Common myeloid progenitor, CD34-positive (primary cell): ENCODE measurements at places on chromosomes 3 and 15.

DNA sequence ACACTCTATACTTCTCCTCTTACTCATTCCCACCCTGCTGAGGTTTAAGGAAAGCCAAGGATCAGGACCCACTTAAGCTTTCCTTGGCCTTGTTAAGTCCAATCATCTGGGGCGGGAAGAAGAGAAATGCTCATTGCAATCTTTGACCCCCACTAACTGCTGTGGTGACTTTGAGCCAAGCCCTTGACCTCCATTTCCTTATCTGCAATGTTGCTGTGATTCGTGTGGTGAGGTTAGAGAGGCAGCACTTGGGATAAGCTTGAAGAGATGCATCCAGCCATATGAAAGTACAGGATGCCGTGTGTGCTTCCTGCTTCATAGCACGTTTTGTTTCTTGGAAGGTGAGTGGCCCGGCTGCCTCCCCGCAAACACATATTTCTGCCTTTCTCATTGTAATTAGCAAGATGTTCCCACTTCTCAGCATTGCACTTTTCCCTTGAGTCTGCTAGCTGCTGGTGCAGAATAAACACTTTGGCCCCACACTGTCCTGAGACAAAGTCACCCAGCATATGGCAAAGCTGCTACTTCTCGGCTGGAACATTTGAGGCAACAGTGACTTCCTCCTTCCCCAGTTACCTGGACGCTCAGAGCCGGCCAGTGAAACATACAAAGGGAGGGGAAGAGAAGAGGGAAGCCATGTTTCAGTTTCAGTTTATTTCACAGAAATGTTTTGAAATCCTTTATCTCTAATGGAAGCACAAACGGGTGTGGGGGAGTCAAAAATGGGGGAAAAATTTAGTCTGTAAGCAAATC lies 10.5 kb upstream of the NUDT16 start:
- peak; percentile 24 for DNase-seq

DNA sequence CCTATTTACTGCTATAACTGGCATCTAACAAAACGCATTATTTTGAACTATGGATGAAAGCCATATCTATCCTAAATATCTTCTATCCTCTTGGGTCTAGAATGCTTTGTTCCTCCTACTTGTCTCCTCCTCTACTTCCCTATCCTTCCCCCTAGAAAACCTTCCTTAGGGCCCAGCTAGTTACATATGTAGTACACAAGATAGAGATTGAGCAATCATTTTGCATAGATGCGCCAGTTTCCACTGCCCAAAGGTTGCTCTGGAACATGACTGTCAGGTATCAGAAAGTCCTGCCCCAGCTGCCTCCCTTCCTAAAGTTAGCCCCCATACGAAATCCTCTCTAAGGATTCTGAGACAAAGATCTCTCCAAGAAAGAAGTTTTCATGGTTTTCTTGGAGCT lies 55.1 kb downstream of the GPR160 start:
- no peak for DNase-seq

- DNase-seq: no peak
These were observed 946.7 kb downstream of the ZPLD1 start for GRCh38 chr3:103381296-103382079.

GRCh38 chr3:47996440-47996839 lies 19.8 kb downstream of the MAP4 start:
- no peak for DNase-seq

DNA sequence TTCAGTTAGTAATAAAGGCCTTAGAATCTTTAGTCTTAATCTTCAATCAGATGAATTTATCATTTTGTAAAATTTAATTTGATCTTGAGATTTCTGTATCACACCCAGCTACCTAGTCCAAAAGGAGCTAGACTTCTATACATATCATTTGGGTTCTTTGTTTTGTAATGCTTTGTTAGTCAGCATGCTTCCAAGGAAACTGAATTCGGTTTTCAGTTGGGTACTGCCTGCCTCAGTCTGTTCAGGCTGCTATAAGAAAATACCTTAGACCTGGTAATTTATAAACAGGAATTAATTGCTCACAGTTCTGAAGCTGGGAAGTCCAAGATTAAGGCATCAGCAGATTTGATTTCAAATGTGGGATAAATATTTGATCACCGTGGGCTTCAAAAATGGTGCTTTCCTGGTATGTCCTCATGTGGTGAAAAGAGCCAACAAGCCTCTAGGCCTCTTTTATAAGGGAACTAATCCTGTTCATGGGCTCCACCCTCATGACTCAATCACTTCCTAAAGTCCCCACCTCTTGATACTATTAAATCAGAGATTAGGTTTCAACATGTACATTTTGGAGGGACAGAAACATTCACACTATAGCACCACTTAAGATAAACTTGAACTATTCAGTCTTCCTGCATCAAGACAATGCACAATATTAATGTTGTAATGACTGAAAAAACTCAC lies 800.7 kb downstream of the NAALADL2 start:
- DNase-seq: no peak

- DNase-seq: no peak
These were observed 171.6 kb downstream of the CD47 start for GRCh38 chr3:107919239-107919638.

- DNase-seq: peak; percentile 27
These were observed 181.4 kb upstream of the BCL6 start for GRCh38 chr3:187926620-187927019.

DNA sequence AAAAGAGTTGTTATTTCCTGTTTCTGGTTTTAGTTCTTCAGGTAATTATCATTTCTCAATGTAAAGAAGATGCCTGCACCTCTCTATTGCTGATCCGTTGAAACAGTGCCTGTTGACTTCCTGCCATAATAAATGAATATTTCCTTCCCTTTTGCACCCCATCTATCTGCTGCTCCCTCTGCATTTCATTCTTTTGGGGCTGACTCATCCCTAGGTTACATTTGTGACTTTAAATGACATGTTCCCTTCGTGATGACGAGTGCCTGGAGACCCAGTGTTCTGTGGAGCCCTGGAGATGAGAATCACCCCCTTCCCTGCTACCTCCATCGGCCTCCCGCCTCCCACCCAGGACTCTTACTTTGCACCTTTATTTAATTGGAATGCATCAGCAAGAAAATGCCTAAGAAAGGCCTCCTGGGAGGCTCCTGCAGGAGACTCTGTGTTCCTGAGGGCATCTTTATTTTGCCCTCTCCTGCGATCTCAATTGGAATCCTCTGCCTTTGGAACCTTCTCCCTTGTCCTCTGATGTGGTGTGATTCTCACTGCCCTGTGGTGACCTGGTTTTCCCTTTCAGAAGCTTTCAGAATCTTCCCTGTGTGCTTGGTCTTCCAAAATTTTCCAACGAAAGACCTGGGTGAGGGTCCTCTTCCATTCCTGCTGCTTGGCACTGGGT lies 13.7 kb downstream of the LRRK1 start:
- DNase-seq: no peak

GRCh38 chr3:119468041-119468440 lies 722 bp upstream of the POGLUT1 start:
- no peak for DNase-seq

DNA sequence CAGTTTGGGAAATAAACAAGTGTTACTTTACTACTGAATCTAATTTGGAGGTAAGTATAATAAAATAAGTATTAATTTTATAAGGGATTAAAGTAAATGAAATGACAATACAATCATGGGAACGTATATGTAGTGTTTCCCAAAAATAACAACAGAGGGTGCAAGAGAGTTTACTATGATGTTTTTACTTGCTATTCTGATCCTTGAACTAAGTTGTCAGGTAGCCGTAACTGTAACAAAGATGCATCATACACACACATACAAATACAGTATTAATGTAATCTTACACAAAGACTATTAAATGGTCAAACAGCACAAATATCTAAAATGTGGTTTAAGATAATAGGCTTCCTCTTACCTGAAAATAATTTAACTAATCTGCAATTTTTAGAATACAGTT lies 311.4 kb downstream of the TBC1D5 start:
- DNase-seq: peak; percentile 66

DNA sequence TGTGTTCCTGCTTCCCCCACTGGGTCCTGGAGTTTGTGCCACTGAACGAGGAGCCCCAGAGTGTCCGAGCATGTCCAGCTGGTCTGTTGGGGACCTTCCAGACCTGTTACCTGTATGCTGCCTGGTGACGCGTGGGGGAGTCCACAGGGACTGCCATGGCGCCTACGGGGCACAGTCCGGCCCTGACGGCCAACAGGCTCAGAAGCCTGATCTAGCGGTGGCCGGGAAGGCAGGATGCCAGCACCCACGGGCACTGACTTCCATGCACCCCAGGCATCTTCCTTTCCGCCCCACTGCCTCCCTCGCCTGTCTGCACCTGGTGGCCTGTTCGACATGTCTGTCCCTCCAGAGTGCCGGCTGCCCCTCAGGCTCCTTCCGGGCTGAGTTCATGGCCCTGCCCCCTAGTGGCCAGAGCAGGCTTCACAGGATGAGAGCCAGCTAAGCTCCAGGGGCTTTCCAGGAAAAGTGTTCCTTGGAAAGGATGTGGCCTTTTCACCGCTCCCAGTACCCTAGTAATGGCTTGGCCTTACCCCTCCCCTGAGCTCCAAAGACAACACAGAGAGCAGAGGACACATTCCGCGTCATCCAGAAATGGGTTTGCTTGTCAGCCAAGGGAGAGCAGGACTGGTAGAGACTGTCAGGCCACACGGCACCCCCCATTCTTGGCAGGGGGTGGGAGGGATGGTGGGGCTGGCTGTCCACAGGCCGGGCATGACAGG lies 35.7 kb downstream of the NGRN start:
- peak; percentile 55 for DNase-seq

DNA sequence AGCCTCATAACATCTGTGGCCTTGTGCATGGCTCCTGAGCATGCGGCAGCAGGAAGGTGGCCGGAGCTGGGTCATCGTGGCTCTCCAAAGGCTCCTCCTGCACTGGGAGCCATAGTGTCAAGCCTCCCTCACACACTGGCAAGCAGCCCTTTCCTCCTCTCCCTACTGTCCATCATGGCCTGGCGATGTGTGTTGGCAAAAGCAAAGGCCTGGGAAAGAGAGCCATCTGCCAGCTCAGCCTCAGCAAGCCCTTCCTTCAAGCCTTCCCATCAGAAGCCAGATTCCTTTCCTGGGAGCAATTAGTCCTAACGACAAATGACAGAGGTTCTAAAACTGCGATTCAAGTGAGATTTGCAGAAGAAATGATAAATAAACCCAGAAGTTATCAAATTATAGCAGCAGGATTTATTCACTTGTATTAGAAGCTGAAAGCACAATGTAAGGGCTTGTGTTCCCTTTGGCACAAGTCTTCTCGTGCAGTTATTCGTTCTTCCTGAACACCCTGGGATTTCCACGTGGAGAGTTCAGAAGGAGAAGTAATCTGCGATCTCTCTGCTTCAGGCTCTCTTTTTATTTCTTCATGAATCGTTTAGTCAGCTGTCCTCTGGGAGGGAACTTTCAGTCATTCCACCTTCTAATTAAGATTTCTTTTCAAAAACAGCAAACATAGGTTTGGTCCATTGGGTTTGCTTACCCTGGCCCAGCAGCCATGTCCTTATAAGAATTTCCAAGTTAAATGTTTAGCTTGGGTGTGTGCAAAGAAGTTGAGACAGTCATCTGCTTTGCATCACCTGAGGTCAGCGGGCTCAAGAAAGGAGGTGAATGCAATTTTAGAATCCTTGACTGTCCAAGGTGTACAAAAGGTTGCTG lies 110.3 kb upstream of the TMC3 start:
- no peak for DNase-seq

GRCh38 chr3:37181756-37182155 lies 7.4 kb upstream of the LRRFIP2 start:
- DNase-seq: no peak

GRCh38 chr3:194386066-194386465 lies 13.0 kb downstream of the GP5 start:
- no peak for DNase-seq

GRCh38 chr3:107641572-107642307 lies 119.0 kb downstream of the BBX start:
- no peak for DNase-seq

GRCh38 chr15:74468341-74469032 lies 7.5 kb upstream of the UBL7 start:
- no peak for DNase-seq

GRCh38 chr15:58738046-58738707 lies 11.3 kb downstream of the ADAM10 start:
- peak; percentile 58 for DNase-seq

DNA sequence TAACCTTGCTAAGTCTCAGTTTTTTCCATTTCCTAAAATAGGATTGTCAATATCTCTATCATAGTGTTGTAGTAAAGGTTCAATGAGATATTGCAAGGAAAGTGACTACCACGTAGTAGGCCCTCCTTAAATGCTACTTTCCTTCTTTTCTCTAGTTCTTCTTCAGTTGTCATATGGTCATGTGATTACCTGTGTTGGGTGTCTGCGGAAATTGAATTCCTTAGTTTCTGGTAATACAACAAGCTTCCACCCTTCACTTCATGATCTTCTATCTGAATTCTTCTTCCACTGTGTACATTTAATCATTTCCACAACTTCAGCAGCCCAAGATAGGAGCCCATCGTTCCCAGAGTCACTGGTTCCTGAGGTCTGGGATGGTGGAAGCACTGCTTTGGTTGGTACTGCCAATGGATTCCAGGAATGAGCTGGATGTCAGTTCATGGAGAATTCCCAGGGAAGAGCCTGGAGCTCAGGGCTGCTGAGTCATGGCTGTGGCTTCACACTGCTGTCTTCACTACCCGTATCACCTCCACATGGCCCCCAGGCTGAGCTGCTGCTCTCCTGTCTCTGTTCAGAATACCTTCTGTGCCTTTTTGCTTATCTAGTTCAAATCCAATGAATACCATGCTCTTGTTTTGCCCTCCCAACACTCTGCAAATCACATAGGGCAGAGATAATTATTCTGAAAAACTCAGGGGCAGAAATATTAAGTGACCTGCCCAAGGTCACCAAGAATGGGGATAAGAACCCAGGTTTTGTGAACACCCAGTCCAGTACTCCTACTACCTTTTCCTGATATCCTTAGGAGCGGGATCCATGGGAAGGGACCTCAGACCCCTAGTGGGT lies 98.6 kb downstream of the RPL39L start:
- DNase-seq: no peak

GRCh38 chr15:74841891-74842373 lies 1.0 kb downstream of the ULK3 start:
- DNase-seq: no peak

- DNase-seq: no peak
These were observed 30.7 kb downstream of the XXYLT1 start for GRCh38 chr3:195240171-195240701.

DNA sequence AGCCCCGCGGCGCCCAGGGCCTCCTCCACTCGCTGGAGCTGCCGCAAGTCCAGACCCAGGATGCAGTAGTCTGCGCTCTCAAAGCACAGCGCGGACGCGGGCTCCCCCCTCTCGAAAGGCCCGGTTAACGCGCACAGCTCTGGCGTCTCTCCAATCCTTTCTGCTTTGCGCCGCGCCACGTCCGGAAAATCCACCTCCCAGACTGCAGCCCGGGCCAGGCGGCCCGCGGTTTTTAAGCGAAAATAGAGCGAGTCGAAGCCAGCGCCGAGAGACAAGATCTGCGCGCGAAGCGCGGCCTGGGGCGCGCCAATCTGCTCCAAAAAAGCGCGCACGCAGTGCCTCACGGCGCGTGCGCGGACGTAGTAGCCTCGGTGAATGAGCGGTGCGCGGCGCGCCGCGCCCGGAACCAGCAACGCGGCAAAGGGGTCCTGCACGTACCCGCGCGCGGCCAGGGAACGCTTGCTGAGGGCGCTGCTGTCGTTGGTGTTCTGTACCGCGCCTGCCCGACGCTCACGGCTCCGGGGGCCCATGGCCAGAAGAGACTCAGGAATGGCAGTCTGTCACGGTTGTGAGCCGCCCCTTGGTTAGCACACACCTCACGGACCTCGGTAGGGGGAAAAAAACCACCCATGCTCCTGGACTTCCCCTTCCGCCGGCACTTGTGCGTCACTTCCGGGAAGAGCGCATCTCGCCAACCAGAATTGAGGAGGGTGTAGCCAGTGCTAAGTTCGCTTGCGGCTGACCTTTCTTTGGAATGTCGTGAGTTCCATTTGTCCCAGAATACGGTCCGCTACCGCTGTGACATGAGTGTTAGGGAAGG lies at the start of gene LCMT2:
Gene LCMT2, minus strand, starts transcription at position 614 of the 820 bp plus-strand sequence. Its CDS starts 84 bp downstream, at position 530.
- peak; percentile 94 for DNase-seq

- no peak for DNase-seq
These were observed 171.8 kb upstream of the CDIN1 start for GRCh38 chr15:36407647-36408046.
